ENCODE measurements at places on chromosomes 11 and 22. TPM values are rescaled to one million over a fixed set of nuclear protein-coding genes. Genes with fewer than 3 reads are reported as not detected.

DNA sequence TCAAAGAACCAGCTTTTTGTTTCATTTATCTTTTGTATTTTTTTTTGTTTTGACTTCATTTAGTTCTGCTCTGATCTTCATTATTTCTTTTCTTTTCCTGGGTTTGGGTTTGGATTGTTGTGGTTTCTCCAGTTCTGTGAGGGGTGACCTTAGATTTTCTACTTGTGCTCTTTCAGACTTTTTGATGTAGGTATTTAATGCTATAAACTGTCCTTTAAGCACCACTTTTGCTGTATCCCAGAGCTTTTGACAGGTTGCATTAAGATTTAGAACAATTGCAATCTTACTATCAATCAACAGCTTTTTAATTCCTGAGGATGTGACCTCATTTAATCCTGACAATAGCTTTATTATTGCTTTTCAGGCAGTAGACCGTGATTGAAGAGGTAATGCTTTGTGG is 94.3 kb downstream of the ZNF280B start:
- no peak for DNase-seq

DNA sequence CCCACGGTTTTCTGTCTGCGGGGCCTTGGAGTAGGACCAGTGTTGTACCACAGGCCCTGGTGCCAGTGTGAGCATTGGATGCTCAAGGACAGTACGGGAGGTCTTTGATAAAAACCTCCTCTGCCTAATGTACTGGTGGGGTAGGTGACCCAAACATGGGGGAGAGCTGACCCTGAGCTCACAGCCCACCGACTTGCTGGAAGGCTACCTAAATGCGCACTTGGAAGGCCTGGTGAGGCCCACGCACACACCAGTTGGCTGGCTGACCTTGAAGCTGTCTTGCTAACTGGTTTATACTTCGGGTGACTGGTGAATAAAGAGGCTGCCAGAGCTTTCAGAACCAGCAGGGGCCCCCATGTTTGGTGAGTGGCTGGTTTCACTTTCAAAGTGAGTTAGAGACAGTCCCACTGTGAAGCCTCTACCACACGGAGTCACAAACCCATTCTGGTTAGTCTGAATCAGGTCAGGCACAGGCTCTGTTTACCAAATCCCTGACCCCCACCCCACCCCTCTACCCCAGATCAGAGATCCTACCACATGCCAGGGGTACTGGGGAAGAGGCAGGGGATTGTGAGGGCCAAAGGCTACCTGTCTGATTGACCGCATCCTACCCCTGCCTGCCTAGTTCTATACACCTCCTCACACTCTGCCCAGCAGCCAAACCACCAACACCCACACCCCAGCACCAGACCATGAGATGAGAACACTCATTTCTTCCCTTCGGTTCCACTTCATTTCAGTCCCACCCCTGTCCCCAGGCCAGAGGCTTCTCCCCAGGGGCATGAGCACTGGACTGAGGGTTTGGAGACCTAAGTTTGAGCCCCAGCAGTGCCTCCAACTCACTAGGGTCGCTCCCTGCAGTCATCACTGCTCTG is 12.7 kb upstream of the IL2RB start:
- DNase-seq: no peak

DNA sequence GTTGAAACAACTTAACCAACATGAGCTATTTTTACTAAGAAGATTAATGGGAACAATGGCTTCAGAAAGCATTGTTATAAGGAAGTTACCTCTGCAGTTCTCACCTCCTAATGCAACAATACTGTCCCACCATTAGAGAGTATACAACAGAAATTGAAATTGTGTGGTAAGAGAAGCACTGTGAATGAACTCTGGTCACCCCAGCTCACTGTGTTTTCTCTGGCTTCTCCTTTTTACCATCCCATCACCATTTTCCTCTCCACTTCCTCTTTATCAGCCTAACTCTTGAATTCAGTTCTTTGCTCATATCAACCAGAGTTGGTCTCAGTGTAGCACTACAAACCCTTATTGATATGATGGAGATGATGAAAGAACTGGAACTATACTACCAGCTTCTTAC is 138.0 kb upstream of the POU2AF2 start:
- no peak for DNase-seq

DNA sequence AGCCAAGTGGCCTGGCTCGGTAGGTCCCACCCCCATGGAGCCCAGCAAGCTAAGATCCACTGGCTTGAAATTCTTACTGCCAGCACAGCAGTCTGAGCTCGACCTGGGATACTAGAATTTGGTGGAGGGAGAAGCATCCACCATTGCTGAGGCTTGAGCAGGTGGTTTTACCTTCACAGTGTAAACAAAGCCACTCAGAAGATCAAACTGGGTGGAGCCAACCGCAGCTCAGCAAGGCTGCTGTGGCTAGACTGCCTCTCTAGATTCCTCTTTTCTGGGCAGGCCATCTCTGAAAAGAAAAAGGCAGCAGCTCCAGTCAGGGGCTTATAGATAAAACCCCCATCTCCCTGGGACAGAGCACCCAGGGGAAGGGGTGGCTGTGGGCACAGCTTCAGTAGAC is 22.3 kb upstream of the OR5B21 start:
- no peak for DNase-seq

- DNase-seq: no peak
These were observed 10.3 kb upstream of the NAP1L4 start for GRCh38 chr11:3002351-3002861.

GRCh38 chr22:36756031-36756430 is 19.9 kb downstream of the IFT27 start:
- DNase-seq: no peak

DNA sequence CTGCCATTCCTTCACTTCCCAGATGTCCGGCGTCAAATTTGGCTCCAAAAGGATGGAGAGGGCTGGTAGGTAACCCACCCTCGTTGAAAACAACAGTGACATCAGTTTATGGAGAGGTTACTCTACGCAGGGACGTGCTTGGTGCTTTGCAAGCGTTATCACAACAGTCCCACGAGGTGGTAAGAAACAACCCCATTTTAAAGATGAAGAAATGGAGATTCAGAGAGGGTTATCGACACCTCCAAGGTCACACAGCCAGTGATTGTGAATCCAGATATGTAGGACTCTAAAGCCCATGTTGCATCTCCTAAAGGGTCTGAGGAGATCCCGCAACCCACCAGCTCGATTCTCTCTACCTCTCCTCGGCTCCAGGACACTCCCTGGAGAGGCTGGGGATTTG is 773 bp downstream of the MIAT start:
- DNase-seq: no peak

GRCh38 chr11:122782222-122782621 is 56.1 kb upstream of the CRTAM start:
- no peak for DNase-seq

- no peak for DNase-seq
These were observed 11.8 kb upstream of the THY1 start for GRCh38 chr11:119434591-119435330.

The CHADL gene
- total RNA-seq: 3.3 TPM

The PAK1 gene
- 83.8 TPM for total RNA-seq

The PDGFD gene
- 29.1 TPM for total RNA-seq
